H9 (cell line): ENCODE measurements at places on chromosomes 4 and X.

GRCh38 chr4:133150486-133151340 lies 1.6 kb downstream of the PCDH10 start:
- peak; percentile 63 for DNase-seq

DNA sequence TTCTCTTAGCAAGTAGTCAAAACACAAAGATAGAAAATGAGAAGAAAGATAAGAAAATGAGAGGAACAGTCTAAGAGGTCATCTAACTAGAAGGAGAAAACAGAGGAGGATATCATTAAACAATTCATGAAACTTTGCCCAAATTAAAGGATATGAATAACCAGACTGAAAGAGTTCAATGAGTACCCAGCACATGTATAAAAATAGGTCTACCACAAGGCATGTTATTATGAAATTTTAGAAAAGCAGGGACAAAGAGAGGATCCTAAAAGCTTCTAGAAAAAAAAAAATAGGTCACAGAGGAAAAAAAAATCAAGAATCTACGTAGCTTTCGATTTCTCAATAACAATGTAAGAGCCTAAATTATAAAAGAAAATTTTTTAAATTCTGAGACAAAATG lies 118.5 kb downstream of the WDFY3 start:
- no peak for DNase-seq

DNA sequence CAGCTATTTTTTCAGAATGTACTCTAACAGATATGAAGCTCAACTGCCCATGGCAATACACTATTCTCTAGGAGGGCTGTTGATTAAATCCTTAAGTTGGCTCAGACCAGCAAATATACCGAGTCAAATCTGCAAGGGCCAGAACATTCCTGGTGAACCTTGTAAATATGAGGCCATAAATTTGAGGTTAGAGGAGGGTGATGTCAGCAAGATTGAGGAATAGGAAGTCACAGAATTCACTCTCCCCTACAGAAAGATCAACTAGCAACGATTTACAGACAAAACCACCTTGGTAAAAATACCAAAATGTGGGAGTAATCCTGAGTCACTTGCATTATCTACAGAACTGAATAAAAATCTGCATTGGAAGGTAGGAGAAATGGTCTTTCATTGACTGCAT lies 399.3 kb downstream of the GPM6A start:
- DNase-seq, result no peak

DNA sequence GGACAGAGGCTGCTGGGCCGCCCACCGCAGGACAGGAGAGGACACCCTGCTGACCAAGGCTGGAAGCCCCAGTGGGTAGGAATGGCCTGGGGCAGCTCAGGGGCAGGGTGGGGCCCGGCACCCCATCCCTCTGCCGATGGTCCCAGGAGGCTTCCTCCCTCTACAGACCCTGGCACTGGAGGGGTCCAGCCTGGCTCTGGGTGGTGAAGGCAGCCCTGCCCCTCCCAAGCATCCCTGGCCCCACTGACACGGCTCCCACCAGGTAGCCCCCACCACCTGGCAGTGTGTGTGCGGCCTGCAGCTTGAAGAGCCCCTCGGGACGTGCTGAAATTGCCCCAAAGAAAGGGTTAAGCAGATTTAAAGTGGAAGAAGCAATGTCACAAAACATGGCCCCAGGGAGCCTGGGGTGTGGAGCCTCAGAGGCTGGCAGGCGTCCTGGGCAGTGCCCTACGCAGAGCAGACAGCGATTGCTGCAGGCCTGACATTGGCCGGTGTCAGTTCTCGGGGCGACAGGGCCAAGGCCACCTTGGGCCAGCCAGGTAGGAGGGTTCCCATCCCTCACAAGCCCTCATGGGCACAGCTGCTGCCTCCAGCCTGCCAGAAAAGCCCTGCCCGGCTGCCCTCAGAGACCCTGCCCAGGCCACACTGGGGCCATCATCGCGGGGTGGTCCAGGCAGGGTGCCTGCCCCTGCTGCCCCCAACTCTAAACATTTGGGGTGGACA lies 80.5 kb downstream of the FAM53A start:
- DNase-seq, result no peak

DNA sequence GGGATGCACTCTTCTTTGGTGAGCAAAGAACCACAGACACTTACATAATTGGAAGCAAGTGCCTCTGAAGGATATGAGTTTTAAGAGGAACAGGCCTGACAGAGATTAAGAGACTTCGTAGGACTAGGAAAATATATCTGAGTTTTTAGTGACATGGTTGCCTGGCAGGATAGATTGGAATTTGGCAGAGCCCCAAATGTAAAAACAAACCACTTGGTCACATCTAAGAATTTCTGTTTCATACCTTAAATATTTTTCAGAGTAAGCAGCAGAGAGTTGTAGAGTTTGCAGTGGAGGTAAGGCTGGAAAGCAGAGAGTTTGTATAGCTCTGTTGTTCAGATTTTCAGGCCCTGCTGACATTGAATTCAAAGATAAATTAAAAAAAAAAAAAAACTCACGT lies 150.1 kb upstream of the MAGEB2 start:
- no peak for DNase-seq

DNA sequence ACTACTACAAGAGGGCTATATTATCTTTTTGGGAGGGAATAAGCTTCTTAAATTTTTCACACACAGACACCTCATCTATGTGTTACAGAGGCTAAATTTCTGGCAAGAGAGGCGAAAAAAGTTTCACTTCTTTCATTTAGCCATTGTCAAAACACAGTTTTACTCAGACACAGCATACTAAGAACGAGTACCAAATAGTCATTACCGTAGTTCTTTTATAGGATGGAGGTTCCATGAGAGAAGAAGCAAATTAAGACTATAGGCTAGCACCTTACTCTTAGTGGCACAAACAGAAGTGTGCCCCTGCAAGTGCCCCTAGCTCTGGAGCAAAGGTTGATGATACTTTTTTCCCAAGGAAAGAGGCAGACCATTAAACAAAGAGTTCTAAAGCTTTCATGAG lies 26.2 kb downstream of the UGT2B7 start:
- DNase-seq, result no peak

- no peak for DNase-seq
Observed at GRCh38 chr4:177573507-177573906, 131.3 kb upstream of the AGA start.

DNA sequence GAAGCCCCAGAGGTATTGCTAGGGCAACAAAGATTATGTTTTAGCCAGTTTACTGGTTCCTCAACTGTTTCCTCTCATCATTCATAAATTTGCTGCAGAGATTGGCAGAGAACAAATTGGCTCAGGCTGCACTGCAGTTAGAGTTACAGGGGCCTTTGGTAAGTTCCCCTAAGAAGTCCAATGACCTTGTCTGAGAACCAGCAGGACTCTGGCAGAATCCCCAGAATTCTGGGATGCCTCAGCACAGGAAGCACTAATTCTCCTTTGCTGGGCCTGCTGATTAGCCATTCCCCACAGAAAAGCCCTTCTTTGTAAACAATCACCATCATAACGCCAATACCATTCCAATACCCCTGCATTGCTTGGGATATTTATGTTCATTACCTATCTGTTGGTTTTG lies 151.3 kb downstream of the USP46 start:
- DNase-seq, result no peak

DNA sequence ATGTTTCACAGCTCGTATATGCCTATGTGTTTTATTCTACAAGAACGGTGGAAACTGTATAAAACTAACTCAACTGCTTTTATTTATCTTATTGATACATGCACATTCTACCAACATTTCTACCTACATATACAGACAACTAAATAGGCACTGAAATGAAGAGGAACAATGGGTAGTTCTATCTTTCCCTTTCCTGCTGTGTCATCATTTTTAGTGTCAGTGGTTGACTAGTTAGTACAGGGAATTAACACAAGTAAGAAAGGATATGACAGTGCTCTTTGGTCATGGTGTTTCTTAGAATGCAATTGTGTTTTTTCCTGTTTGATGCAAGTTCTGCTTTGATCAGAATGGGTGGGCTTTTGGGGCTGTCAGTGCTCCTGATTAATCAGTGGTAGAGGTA lies 293.8 kb upstream of the CTSO start:
- no peak for DNase-seq

- DNase-seq, result no peak
Observed at GRCh38 chr4:51909236-51909703, 66.3 kb downstream of the DCUN1D4 start.

- DNase-seq, result no peak
Observed at GRCh38 chrX:72120837-72121236, 10.9 kb downstream of the RTL5 start.

- no peak for DNase-seq
Observed at GRCh38 chr4:112546476-112546875, 30.5 kb upstream of the NEUROG2 start.

DNA sequence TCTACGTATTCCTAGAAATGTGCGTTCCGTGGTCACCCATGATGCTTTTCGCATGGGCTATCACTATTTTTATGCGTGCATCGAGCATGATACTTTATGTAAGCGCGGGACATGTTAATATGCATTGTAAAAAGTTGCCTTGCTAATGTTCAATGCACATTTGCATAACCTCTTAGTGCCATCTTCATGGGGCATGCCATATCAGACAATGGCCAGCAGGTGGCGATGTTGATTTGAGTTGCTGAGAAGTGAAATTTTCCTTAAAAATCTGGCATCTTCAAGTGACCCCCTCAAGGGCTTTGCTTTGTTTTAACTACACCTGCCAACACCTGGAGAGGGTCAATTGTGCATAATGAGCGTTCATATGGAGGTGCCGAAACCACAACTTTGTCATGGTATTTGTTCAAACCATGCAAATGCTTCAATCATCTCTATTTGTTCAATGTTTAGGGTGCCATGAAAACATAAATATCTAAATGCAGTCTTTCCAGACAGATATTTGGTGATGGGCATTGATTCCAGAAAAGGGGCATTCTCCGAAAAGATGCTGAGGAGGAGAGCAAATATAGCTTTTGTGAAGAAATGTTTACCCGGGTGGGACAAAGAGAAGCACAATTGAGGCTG lies 833.9 kb upstream of the PRKX start:
- peak; percentile 61 for DNase-seq

DNA sequence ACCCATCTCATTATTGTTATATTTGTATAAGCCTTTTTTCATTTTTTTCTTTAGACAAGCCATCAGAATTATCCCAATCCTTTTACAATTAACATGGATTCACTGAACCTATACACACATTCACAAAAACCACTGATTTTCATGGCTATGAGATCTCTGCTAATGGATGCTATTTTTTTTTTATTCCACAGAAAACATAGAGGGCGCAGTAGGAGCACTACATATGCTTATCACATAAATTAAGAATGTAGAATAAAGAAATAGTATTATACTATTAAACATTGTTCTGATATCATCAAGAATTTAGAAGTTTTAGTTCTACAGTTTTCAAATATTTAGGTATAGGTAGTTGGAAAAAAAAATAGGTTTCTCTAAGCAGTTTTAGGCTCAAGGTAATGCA lies 1477.4 kb downstream of the ARAP2 start:
- DNase-seq, result no peak

DNA sequence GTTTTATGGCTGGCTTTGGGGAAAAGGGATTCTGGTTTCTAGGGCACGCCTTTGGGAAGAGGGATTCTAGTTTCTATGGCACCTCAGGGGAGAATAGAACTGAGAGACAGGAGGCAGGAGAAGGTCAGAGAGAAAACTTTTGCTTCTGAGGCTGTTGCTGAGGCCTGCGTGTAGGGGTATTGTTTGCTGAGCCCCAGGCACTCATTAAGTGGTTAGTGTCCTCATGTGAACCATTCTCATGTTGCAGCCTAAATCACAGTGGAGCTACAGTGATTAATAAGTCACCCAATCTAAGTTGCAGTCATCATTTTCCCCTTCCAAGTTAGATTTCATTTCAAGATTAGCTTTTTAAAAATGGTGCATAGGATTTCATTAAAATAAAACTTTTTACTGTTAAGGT lies 29.0 kb downstream of the VCX3A start:
- DNase-seq, result no peak

DNA sequence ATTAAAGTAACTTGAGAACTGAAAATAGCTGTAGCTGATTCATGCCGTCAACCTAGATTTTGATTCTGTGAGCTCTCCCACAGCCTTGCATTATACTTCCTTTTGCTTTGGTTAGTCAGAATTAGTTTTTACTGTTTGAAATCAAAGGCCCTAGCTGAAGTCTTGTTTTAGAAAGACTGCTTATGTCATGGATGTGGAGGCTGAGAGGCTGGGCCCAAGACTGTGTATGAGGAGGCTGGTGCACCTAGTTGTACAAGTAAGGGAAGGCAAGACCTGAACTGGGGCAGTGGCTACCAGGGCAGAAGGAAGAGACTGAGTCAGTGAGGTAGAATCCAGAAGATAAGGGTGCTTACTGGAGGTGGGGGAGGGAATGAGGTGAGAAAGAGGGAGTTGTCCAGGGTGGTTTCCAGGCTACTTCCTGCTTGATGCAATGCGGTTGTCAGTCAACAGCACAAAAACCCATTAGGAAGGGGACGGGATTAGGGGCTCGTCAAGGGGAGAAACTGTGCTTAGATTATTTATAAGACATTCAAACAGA lies 76.2 kb upstream of the PAGE3 start:
- DNase-seq, result no peak

- no peak for DNase-seq
Observed at GRCh38 chr4:90069151-90069550, 58.0 kb upstream of the CCSER1 start.

- DNase-seq, result no peak
Observed at GRCh38 chr4:82744284-82744968, 54.2 kb downstream of the SCD5 start.

GRCh38 chrX:18997916-18998315 lies 14.0 kb upstream of the PHKA2 start:
- DNase-seq, result peak; percentile 48

- no peak for DNase-seq
Observed at GRCh38 chr4:188008377-188008776, 12.8 kb downstream of the ZFP42 start.

- no peak for DNase-seq
Observed at GRCh38 chrX:134444681-134445080, 15.3 kb upstream of the HPRT1 start.

GRCh38 chrX:141736656-141737055 lies 38.1 kb upstream of the SPANXD start:
- DNase-seq, result no peak
